ENCODE measurements at places on chromosomes 13 and 19. TPM values are rescaled to one million over a fixed set of nuclear protein-coding genes. Genes with fewer than 3 reads are reported as not detected.

Gene SBSN
- 0.25 TPM for total RNA-seq

- no peak for DNase-seq
Observed at GRCh38 chr19:34734537-34735103, 577 bp downstream of the ZNF181 start.

GRCh38 chr13:64377606-64378005 is 2852.5 kb downstream of the PCDH9 start:
- no peak for DNase-seq

Gene FUT1
- total RNA-seq = 0.15 TPM

DNA sequence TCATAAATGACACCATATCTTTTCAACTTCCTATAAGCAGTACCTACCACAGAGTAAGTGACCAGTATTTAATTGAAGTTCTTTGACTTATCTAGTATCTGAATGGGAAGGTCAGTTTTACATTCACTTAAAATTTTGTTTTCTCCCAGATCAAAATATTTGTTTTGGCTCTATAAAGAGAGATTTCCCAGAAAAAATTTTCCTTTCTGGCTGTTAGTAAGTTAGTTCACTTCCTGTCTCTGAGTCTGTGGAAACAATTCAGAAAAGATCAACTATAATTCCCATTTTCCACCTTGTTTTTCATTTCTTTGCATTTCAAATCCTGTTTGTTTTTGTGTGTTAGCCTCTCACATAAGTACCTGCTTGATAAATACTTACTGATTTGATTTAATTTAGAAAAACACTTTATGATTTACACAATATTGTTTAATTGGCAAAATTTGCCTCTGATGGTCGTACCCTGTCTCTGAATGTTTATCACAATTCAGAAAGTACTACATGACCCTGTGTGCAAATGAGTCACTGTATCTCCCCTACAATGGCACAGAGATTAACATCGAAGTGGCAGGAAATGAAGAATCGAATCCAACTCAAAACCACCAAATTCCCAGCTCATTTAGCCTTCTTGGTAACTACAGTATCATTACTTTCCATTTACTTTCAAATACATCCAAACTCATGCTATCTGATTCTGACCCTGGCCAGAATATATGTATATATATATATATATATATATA is 15.4 kb upstream of the MED4 start:
- peak; percentile 76 for DNase-seq

DNA sequence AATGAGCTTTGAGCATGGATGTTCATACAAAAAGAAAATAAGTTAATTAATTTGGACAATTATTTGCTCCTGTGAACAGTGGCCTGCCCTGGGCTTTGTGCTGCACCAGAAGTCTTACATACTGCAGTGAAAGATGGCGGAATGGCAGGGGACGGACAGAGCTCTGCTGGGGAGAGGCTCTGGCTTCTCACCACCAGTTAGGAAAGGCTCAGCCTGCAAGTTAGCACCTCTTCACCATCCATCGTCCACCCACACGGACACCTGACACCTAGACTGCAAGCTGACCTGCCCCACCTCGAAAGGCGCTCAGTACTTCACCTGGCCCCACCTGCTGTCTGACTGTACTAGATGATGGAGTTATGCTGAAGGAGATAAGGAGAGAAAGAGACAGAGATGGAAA is 203.9 kb upstream of the IRS2 start:
- no peak for DNase-seq

DNA sequence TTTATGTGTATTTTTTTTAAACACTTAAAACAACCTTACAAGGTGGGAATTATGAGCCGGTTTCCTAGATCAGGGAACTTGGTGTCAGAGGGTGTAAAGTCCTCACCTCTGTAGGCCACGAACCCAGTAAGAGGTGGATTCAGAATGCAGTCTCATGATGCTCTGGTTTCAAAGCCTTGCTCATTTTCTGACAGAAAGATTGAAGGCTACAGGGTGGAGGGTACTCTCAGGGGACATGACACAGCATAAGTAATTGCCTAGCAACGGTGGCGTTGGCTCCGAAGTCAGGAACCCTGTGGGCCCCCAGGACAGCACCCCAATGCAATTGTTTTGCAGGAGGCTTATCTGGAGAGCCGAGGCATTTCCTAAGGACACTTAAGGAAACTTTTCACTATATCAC is 794.7 kb downstream of the EFNB2 start:
- no peak for DNase-seq

Gene ZFR2
- total RNA-seq = not detected

DNA sequence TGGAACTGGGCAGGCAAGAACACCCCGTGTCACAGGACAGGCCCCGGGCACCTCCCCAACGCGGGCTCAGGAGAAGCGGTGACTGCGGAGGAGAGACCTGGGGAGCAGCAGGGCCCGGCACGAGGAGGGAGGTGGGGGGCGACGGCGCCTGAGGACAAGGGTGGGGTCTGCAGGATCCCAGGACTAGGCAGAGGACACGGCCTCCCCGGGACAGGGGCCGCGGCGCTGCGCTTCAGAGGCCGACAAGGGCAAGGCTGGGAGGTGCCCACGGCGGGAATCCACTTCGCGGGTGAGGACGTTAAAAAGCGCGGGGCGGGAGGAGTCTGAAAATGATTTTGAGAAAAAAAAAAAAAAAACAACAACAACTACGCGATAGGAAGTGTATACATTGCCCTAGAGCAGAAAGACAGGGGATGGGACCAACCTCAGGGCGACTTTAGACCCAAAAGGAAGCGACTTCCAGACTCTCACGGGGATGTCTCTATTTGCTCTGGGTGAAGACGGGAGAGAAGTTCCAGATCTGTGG is 44.9 kb downstream of the ZNF611 start:
- DNase-seq = peak; percentile 34

Gene TEKTIP1
- total RNA-seq = not detected

Gene MBD3L3
- total RNA-seq = not detected

GRCh38 chr19:3404324-3405260 is 38.2 kb downstream of the NFIC start:
- peak; percentile 29 for DNase-seq

DNA sequence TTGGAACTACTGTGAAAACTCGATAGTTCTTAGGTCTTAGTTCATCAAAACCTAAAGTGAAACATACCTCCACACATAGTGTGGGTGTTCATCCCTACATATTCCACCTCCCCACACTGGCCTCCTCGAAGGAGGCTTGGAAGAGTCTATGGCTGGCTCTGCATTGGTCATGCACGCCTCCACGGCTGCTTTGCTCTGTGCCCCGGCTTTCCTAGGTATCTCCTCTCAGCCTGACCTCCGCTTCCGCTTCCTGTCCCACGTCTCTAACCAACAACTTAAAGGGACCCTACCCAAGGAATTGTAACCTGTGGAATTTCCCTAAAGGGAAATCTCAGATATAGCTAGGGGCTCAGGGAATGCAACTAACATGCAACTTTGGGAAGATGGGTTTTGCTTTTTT is 79.7 kb upstream of the MBNL2 start:
- DNase-seq = no peak

DNA sequence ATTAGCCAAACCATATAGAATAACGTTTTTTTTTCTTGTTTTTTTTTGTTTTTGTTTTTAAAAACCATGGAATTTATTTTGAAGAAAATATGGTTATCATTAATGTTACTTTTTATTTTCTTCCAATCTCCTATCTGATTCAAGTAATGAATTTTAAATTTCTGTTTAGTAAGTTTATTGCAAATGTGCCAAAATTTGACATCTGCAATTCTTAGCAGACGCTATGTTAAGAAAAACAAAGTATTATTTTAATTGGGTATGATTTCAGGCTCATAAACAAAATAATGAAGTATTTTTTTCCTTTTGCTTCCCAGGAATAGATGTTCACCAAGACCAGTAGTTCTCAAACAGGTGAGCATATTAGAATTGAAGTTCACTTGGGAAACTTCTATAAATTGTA is 63.1 kb downstream of the POSTN start:
- DNase-seq = no peak

DNA sequence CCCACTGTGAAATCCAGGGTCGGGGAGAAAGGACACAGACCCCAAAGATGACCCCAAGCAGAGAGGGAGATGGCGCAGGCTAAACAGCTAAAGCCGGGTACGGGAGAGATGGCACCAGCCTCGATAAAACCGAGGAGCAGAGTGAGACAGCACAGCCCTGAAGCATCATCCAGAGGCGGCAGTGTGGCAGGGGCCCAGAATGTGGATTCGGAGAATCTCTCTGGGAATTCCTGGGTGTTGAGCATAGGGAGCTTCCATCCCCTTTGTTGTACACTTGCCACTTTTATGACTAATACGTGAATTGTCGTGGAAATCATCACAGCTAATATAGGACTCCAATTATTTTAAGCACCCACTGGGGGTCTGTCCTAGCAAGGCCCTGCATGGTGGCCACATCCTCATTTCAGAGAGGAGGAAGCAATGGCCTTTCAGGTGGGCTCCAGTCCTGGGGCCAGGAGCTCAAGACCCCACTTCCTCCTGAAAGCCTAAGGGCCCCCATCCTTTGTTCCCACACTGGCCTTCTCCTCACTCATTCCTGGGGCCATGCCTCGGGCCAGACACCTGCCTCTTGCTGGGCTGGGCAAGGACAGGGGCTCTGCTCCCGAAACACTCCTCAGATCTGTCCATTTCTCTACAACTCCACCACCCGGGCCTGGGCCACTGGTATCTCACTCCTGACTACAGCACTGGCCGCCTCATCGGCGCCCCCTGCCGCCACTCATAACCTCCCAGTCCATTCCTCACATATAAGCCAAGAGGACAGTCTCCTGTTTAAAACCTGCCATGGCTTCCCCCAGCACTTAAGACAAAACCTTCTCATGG is 29.3 kb upstream of the ATP1A3 start:
- DNase-seq = peak; percentile 20

Gene KL
- total RNA-seq = not detected

- peak; percentile 46 for DNase-seq
Observed at GRCh38 chr13:79385694-79386093, 20.4 kb downstream of the RBM26 start.

DNA sequence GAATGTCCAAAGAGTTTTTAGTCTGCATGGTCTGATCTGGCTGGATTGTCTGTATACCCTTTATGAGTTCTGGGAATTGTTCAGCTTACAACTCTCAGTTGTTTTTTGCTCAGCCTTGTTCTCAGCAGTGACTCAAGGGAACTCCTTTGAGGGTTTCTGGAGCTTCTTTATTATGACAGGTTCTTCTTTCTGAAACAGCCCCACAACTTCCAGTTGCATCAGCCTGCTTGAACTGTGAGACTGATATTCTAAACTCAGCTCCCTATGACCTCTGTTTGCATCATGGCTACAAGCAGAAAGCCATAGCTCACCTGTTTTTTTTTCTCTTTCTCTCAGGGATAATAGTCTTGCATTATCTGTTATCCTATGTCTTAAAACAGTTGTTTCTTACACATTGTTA is 85.0 kb downstream of the TDRD3 start:
- no peak for DNase-seq

- no peak for DNase-seq
Observed at GRCh38 chr19:28968721-28969120, 244.2 kb downstream of the UQCRFS1 start.

DNA sequence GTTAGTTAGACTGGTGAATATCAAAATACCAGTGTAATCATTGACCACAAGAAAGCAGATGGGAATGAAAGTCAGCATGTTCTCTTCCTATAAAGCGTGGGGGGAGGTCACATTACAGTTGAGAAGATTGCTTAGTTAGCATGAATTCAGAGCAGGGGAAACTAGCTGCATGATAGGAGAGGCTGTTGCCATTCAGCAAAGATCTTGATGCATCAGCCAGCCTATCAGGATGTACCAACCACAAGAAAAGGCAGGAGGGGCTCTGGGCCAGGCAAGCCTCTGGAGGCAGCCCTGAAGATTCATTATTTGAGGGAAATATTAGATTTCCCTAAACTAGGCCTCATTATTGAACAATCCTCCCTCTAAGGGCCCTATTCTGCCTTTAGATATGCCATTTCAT is 5.0 kb upstream of the MTMR6 start:
- peak; percentile 10 for DNase-seq

Gene IRGC
- total RNA-seq = not detected

Gene RPS15
- 1,527 TPM for total RNA-seq

DNA sequence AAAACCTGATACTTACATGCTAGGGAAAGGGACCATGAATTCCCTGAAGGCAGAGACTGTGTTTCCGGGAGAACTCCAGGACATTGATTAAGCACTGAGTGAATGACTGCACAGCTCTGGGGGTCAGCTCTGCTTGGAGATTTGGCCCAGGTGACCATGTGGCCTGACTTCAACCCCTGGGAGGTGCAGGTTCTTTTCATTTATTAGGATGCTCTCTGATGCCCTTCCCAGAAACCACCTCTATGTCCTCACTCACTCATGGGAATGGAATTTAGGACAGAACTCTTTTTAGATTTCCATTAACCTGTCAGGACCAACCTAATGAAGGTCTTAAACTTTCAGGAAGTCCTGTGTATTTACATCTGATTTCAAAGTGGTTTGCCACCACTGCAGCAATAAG is 393.3 kb upstream of the ARGLU1 start:
- no peak for DNase-seq

- DNase-seq = peak; percentile 43
Observed at GRCh38 chr19:18894254-18895037, 1.5 kb downstream of the CERS1 start.

DNA sequence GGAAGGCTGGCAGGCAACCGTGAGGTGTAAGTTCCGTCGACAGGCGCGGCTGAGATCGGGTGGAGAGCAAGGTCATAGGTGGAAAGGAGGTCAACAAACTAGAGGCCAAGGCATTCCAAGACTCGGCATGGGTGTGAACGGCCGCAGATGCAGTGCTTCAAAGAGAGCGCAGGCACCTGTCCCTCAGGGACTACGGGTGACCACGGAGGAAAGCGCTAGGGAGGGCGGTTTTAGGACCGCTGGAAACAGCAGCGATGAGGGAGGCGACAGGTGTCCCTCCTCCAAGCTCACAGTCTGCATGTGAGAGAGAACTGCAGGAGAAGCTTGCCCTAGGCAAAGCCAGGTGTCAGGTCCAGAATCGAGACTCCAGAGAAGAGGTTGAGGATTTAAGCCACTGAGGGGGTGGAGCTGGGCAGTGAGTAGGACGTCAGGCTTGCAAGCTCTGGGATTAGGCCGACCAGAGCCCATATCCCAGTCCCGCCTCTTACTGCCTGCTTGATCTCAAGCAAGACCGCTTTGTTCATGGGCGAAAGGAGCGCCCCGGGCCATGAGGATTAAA is 1.6 kb upstream of the MLNR start:
- DNase-seq = no peak

- no peak for DNase-seq
Observed at GRCh38 chr19:43675906-43676305, 5.9 kb upstream of the PLAUR start.

- DNase-seq = no peak
Observed at GRCh38 chr19:5822181-5822844, 17.2 kb downstream of the FUT6 start.

- DNase-seq = peak; percentile 50
Observed at GRCh38 chr19:10431254-10431942, 11.1 kb downstream of the PDE4A start.

Gene ALOX5AP
- 0.52 TPM for total RNA-seq

Data from M059J (cell line).